GM04504 (cell line): ENCODE measurements at places on chromosomes 1 and 21.

DNA sequence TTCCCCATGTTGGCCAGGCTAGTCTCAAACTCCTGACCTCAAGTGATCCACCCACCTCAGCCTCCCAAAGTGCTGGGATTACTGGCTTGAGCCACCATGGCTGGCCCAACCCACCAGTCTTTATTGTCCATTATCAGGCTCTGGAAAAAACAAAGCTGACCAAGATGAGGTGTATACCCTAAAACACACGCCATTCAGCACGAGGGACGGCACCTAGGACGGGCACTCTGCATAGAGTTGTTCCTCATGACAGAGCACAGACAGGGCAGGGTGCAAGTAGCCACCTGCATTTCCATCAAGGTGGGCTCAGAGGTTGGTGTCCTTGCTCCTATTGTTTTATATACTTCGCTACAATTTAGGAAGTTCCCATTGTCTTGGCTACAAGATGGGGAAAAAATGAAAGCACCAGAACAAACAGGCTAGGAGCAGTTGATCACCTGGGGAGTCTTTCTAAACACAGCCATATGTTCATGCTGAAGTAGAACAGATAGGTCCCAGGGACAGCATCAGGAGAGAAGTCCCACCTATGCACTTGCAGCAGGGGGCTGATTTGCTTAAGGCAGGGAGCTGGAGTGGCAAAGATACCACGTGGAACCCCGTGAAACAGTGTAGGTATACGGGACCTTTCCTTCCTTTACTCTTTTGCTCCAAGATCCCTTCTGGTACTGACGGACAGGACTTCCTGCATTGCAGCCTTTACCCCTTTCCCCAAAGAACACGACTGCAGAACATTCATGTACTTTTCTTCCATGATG, 4.5 kb downstream of the KRTCAP2 start:
- no peak for DNase-seq

- no peak for DNase-seq
Observed at GRCh38 chr1:169753549-169753948, 19.7 kb upstream of the SELE start.

DNA sequence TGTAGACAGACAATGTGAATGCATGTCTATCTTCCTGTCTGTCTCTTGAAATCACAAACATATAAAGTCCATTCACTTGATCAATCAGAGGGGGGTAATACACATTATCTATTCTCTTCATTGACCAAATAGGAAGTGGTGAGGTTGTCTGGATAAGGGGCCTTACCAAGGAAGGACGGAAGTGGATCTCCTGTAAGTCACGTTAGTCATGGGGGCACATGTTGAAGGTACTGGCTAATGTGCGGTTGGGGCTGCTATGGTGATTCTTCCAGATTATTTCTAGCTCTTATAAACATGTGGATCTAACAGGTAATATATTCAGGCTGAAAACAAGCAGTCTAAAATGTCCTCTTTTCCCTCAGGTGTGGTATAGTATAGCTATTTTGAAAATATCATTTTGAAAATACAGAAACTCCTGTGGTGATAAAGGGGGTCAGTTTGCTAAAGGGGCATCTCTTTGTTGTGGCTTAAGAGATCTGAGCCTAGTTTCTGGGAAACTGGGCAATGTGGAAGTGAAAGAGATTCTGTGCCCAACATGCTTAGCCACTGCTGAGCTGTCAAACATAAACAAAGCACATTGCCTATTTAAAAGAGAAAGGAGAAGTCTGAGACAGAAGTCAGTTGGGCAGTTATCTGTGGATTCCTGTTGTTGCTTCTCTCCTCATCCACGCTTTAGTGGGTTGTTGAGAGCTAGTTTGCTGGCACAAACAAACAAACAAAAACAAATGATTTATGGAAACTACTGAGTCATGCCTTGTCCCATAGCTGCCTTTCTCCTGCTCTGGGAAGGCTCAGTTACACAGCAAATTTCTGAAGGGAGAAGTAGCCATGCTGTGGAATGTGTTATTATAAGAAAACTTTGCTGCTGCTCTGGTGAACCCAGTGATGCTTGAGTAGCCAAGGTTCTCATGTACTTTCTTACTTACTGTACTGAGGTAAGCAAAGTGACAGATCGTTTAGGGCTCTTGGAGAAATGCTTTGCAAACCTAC, 166.9 kb downstream of the HLX start:
- DNase-seq: no peak

GRCh38 chr1:905811-906599, 17.7 kb upstream of the SAMD11 start:
- no peak for DNase-seq

DNA sequence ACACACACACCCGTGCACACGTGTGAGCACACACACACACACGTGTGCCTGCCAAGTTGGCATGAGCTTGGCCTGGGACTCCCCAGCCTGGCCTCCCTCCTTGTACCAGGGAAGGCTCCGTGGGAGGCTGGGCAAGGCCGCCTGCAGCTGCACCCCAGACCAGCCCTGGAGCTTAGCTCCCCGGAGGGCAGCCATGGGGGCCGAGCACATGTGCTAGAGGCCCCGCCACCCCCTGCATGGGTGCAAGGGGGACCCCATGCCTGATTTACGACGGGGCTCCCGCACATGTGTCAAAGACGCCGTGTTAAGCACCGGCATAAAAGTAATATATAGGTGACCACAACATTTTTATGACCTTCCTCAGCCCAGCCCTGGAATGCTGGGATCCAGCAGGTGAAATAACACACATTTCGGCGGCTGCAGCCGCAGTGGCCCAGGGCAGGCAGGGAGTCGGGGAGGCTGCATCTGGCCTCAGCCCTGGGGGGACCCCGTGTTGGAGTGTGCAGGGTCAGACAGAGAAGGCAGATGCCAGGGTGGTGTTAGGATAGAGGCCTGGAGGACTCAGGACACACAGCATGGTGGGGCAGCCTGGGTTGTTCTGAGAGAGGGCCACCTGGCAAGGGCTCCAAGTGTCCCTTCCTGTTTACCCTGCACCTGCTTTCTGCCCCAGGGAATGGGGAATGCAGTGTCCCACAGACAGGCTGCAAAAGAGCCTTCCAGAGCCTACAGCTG, 56.3 kb downstream of the WNT9A start:
- no peak for DNase-seq

- DNase-seq: no peak
Observed at GRCh38 chr1:195130598-195130997, 1477.6 kb downstream of the KCNT2 start.

- DNase-seq: no peak
Observed at GRCh38 chr1:36956570-36956969, 77.7 kb downstream of the GRIK3 start.

DNA sequence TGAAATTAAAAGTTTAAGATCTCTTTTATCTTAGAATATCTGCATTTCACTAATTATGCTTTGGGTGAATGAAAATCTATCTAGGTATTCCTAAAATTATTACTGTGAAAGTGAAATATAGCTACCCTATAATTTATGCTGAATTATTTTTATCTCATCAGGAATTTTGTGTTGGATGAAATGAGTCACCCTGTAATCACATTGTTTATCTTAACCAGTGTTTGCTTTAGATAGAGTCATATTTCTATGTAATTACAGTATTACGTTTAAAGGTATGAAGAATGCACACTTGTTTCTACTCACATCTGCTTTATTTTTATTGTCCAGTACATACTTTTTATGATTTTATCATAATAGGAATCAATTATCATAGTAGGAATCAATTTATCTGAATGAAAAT, 249.2 kb downstream of the NCAM2 start:
- no peak for DNase-seq

DNA sequence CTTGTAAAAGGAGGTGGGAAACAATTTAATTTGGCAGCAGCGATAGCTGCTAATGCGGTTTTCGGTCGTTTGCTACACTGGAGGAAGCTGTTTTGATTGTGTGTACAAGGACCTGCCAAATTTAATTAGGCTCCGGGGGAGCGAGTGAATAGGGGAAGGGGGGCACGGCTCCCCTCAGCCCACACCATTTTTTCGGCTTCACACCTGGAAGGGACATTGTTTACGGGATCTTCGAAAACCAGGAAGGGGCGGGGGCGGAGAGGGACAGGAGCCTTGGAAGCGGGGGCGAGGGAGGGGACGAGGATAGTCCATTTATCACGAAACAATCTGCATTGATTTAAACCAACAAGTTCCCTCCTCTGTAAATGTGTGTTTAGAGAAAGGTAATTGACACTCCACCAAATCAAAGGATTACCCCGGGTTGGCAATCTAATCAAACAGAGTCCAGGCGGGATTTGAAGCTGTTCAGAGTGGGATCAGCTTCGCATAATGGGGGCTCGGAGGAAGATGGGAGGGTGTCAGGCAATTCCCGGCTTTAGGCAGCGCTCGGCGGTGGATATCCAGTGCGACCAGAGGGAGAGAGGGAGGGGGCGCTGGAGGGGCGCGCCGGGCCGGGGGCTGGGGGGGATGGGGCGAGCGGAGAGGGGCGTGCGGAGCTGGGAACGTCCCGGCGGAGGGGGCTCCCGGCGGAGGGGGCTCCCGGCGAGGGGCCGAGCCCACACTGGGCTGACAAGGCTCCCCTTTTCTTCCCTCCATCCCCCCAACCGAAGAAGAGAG, 9.8 kb downstream of the PAX7 start:
- DNase-seq: no peak

- no peak for DNase-seq
Observed at GRCh38 chr1:185520188-185520920, 203.3 kb upstream of the IVNS1ABP start.

DNA sequence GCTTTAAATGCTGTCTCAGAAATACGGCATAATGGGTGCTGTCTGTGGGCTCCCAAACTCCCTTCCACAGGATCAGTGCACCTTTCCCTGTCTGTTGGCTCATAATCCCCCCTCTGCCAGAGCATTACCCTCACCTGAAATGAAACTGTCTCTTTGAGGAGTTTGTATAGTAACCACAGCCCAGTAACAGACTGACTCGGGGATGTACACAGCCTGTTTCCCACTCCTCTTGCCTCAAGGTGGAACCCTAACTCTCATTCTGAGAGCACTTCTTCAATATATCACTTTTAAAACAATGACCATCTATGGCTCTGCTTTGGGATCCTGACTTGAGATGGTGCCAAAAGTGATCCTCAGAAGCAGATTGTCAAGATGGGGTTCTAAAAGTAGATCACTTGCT, 332.5 kb downstream of the AMY1C start:
- no peak for DNase-seq
